ENCODE measurements at places on chromosomes 5 and 9.

DNA sequence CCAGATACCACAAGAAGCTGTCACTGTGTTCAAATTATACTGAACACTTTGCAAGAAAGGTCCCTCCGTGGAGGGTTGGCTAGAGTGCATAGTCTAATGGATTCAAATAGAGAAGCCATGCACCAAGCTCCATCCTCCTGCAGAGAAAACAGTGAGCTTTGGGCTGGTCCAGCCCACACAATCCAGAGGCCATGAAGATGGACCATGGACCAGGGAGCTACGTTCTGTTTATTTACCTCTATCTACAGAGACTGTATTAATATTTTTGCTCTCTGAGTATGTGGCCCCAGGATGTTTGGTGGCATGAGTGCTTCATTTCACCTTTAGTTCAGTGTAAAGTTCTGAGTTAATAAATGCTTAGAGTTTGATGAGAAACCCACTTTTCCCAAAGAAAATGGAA lies 114.8 kb upstream of the PJA2 start:
- no peak overlapping the region for H3K27ac ChIP-seq
- no peak overlapping the region for H3K4me3 ChIP-seq

DNA sequence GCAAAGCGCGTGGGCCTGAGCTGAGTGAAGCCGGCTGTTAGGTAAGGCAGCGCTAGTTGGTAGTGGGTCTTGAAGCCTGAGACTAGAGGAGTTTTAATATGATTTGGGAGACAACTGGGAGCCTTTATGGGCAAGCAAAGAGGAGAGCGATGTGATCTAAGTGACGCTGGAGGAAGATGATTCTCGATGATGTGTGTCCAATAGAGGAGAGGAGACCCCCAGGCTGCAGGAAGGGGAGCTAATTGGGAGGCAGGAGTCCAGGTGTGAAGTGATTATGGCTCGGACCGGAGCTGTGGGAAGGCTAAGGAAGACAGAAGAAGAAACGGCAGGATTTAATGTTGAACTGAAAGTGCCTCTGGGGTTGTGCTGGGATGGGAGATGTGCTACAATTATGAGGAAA lies 482.9 kb upstream of the KIF2A start:
- peaks cover 3% of the 10 kb centered on the region for H3K4me1 ChIP-seq
- no peak overlapping the region for H3K4me3 ChIP-seq
- no peak for DNase-seq
- no peaks in the 10 kb centered on the region for H3K27me3 ChIP-seq

- H3K27ac ChIP-seq, result peak overlapping the region; percentile 47
- peaks cover 3% of the 10 kb centered on the region for H3K4me1 ChIP-seq
- DNase-seq, result no peak
- no peak overlapping the region for H3K4me3 ChIP-seq
- peaks cover 5% of the 10 kb centered on the region for H3K36me3 ChIP-seq
- H3K27me3 ChIP-seq, result no peaks in the 10 kb centered on the region
Measured at GRCh38 chr5:32583582-32584232, 1.6 kb upstream of the SUB1 start.

DNA sequence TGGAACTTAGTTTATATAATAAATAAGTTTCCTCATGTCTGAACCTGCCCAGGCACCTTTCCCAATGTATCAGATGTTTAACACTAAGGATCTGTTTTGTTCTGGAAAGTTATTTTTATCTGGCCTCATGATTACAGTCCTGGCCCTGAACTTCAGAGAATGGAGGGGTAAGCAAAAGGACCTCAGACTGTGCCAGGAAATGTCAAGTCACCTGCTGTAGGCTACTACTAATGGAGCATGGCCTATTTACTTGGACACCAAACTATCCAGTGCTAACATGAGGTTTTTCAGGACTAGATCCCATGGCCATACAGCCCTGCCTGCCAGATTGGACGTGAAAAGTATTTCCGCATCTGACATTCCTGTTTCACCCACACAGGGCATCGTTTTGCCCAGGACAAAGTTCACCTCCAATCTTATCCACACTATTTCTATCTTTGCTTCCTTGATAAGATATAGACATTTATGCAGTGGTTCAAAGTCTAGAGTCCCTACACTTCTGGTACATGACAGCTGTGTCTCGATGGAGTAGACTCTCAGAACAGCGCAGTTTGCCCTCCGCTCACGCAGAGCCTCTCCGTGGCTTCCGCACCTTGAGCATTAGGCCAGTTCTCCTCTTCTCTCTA lies at the start of gene BTNL8:
BTNL8 (plus strand) TSS at position 539 of the 626 bp plus-strand sequence. CDS start 152 bp downstream, outside the sequence.
- H3K27ac ChIP-seq, result no peak within 1 kb of the TSS
- no peaks in the 10 kb centered on the region for H3K36me3 ChIP-seq
- H3K4me1 ChIP-seq, result no peaks in the 10 kb centered on the region
- no peaks in the 10 kb centered on the region for H3K27me3 ChIP-seq
- H3K4me3 ChIP-seq, result no peak within 1 kb of the TSS

- H3K27ac ChIP-seq, result no peak overlapping the region
- no peak overlapping the region for H3K4me3 ChIP-seq
Measured at GRCh38 chr5:37844009-37844408, 4.2 kb upstream of the GDNF start.

DNA sequence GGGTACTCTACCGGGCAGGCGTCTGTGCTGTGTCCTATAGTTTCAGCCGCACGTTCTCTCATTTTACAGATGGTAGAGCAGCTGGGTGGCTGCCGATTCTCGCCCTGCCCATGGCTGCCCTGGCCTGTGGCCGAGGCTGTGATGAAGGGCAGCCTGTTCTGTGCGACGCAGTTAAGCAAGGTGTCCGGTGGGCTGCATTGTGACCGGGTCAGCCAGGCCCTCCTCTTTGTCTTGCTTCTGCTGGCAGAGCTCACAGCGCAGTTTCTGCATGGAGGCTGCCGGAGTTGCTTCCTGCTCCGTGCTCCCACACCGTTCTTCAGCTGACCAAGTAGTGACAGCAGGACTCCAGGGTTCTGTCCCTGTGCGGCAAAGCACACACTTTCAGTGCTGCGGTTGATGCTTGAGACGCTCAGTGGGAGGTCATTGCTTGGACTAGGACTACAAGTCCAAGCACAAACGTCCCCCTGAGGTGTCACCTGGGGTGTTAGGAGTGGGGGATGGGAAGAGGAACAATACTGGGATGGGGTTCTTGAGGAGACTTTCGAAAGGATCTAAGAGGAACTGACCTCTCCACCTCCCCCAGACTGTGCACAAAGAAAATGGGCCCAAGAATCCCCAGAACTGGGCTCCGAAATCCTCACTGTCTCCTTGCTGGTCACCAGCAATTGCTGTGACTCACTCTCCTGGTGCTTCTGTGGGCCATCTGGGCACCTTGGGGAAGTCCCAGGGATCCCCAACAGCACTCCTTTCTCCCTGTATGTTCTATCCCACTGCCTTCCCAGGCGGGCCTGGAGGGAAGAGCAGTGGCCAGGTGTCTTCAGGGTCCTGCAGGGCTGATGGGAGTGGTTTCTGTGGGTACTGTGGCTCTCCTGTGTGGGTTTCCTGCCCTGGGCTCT lies 58.2 kb downstream of the GADD45G start:
- no peak for DNase-seq
- H3K4me1 ChIP-seq, result peaks cover 13% of the 10 kb centered on the region

DNA sequence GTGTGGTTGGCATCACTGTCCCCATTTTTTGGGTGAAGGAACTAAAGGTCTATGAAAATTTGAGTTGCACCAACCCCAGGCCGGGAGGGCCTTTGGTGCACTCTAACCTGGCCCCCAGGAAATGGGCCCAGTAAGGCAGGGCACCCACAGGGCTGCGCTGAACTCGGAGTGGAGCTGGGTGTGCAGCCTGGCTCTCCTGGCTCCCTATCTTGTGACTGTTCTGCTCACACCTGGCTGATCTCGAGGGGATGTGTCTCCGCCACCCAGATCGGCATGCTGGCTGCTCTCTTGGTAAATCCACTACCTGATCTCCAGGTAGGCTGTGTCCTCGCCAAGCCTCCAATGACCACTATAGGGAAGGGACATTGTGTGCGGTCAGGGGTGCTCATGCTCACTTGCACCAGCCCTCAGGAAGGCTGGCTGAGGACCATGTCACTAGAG lies 259.8 kb downstream of the NSG2 start:
- H3K27me3 ChIP-seq, result no peaks in the 10 kb centered on the region
- DNase-seq, result no peak
- H3K4me3 ChIP-seq, result no peak overlapping the region
- no peak overlapping the region for H3K27ac ChIP-seq

DNA sequence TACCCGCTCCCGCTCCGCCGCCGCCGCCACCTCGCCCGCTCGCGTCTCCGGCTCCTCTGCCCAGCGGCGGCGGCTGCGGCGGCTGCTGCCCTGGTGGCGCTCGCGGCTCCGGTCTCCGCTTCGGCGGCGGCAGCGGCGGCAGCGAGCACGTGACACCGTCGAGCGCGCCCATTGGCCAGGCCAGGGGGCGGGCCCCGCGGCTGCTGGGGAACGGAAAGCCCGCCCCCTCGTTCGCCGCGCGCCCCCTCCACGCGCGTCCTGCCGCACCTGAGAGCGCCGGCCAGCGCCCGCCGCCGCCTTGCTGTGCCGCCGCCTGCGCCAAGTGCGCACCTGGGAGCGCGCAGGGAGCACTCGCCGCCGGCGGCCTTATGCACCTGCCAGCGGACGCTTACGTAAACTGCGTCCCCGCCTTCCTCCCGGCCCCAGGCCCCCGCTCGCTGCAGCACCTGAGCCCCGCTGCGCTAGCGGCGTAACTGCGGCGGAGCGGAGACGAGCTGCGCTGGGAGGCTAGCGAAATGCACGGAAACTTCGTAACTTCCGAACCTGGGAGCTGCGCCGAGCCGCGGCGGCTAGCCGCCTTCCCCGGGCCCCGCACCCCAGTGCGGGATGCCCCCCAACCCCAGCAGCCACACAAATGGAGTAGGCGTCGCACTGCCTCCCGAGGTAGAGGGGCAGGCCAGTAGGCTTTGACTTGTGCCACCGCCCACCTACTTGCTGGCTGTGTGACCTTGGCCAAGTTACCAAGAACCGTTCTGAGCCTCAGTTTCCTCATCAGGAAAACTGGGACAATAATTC lies at the start of gene STRBP:
STRBP (minus strand) TSS at position 122 of the 795 bp plus-strand sequence. CDS start 84,452 bp downstream, outside the sequence.
- peak within 1 kb of the TSS; percentile 67 for H3K4me3 ChIP-seq
- no peak within 1 kb of the TSS for H3K27ac ChIP-seq
- no peaks in the 10 kb centered on the region for H3K36me3 ChIP-seq
- peaks cover 13% of the 10 kb centered on the region for H3K4me1 ChIP-seq
- no peaks in the 10 kb centered on the region for H3K27me3 ChIP-seq
- DNase-seq, result peak; percentile 94

DNA sequence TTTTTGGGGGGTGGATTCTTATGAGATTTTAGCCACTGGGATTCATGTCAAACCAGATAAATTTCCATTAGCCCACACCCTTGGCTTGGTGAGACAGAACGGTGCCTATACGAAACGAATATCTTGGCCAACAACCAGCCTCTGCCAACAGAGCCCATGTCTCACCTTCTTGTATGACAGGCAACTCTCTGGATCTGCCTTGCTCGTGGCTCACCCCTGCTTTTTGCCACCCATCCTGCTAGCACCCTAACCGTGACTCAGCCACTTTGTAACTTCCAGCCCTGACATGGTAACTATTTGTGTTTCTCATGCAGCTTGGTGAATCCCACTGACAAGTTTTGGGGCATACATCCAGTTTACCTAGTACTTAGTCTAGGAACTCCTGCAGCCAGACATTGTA lies 457.0 kb downstream of the SPATA31D1 start:
- no peaks in the 10 kb centered on the region for H3K27me3 ChIP-seq
- no peak for DNase-seq
- H3K36me3 ChIP-seq, result no peaks in the 10 kb centered on the region
- no peak overlapping the region for H3K27ac ChIP-seq

GRCh38 chr5:170469414-170469813 lies 34.4 kb upstream of the KCNIP1 start:
- no peak overlapping the region for H3K27ac ChIP-seq
- peaks cover 7% of the 10 kb centered on the region for H3K4me1 ChIP-seq

DNA sequence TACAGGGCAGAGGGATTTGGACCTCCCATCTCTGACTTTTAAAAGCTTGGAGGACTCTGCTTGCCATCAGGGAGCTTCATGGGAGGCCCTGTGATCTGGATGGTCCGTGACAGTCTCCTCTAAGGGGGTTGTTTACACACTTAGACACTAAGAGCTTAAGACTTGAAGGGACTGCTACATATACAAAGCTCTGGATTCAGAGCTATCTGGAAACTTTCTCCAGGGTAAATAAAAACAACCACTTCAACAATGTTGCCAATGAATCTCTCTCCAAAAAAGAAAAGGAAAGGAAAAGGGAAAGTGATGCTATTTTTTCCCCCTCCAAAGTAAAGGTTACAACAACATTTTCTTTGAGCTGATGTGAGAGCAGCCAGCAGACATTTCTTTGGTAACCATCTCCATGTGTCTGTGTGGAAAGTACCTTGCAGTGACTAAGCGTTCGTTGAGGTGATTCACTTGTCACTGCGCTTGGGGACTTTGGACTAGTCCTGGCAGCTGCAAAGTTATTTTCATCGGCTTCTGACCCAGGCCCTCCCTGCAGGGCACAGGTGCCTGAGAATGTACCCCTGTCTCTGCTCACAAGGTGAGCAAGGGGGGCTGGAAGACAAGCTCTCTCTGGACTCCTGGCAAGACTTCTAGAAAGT lies 262.1 kb upstream of the KLF4 start:
- H3K36me3 ChIP-seq, result no peaks in the 10 kb centered on the region
- no peak overlapping the region for H3K27ac ChIP-seq
- H3K4me1 ChIP-seq, result peaks cover 1% of the 10 kb centered on the region
- no peak for DNase-seq

DNA sequence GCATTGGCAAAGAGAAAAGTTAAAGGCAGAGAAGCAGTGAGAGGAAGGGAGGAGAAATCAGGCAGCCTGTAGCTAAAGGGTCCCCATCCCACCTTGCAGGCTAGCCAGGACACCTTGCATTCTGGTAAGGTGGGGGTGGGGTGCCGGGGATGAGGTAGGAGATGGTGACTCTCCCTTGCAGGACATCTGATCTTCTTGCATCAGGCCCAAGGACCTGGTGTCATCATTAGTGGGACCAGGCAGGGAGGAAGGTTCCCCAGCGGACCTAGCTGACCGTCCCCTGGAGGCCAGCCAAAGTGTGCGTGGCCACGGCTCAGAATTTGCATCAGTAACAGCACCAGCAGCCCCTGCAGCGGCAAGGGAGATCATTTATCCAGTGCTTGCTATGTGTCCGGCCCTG lies 21.7 kb upstream of the CYSTM1 start:
- no peak for DNase-seq
- peak overlapping the region; percentile 30 for H3K4me3 ChIP-seq
- peaks cover 22% of the 10 kb centered on the region for H3K4me1 ChIP-seq
- peaks cover 16% of the 10 kb centered on the region for H3K27me3 ChIP-seq

- DNase-seq, result no peak
- H3K4me1 ChIP-seq, result peaks cover 13% of the 10 kb centered on the region
- peaks cover 2% of the 10 kb centered on the region for H3K27me3 ChIP-seq
- H3K27ac ChIP-seq, result no peak overlapping the region
Measured at GRCh38 chr5:177380805-177381126, 3.5 kb upstream of the SLC34A1 start.

All from H1 (cell line).